Heart right ventricle (tissue), 16 donors: ENCODE measurements at places on chromosomes 12 and 14. TPM values are rescaled to one million over a fixed set of nuclear protein-coding genes. Genes with fewer than 3 reads are reported as not detected.

The VSIG10 gene
- 23.6 TPM for polyA plus RNA-seq

The CRIP1 gene
- polyA plus RNA-seq: 170 TPM

The TMEM132D gene
- polyA plus RNA-seq: not detected

The TMEM30B gene
- polyA plus RNA-seq: 0.15 TPM

The DBX2 gene
- polyA plus RNA-seq: not detected

The HAL gene
- 0.15 TPM for polyA plus RNA-seq

The PAX9 gene
- polyA plus RNA-seq: not detected

The BDKRB1 gene
- 0.09 TPM for polyA plus RNA-seq

The EFCAB11 gene
- 0.95 TPM for polyA plus RNA-seq

The LYZ gene
- polyA plus RNA-seq: 6.3 TPM

The GPR135 gene
- 1.0 TPM for polyA plus RNA-seq

The NOS1 gene
- 0.01 TPM for polyA plus RNA-seq

The MANSC4 gene
- polyA plus RNA-seq: not detected

The KRT75 gene
- not detected for polyA plus RNA-seq

The MYF5 gene
- not detected for polyA plus RNA-seq

The OR11H7 gene
- not detected for polyA plus RNA-seq

The ENDOU gene
- polyA plus RNA-seq: 0.29 TPM

The STYX gene
- 6.6 TPM for polyA plus RNA-seq

The LMO3 gene
- 1.5 TPM for polyA plus RNA-seq

The LALBA gene
- not detected for polyA plus RNA-seq

The PSMC6 gene
- polyA plus RNA-seq: 99.4 TPM

The RPL10L gene
- polyA plus RNA-seq: not detected

The PRR4 gene
- 2.6 TPM for polyA plus RNA-seq
